B cell (primary cell): ENCODE measurements at places on chromosomes 11 and 22. TPM values are rescaled to one million over a fixed set of nuclear protein-coding genes. Genes with fewer than 3 reads are reported as not detected.

RHOD gene
- 0.42 TPM in 1 of 2 replicates, not detected in the other for total RNA-seq

GRCh38 chr11:10931761-10932670 is 74.2 kb upstream of the ZBED5 start:
- peak overlapping the region; percentile 58 for H3K4me3 ChIP-seq
- no peak overlapping the region for H3K27ac ChIP-seq
- H3K4me1 ChIP-seq = peaks cover 24% of the 10 kb centered on the region
- peaks cover 34% of the 10 kb centered on the region for H3K27me3 ChIP-seq
- H3K36me3 ChIP-seq = no peaks in the 10 kb centered on the region
- no peak for DNase-seq

GRCh38 chr11:69203381-69203780 is 47.6 kb downstream of the SMIM38 start:
- no peak overlapping the region for H3K27ac ChIP-seq
- H3K27me3 ChIP-seq = no peaks in the 10 kb centered on the region
- DNase-seq = no peak
- no peak overlapping the region for H3K4me3 ChIP-seq

DNA sequence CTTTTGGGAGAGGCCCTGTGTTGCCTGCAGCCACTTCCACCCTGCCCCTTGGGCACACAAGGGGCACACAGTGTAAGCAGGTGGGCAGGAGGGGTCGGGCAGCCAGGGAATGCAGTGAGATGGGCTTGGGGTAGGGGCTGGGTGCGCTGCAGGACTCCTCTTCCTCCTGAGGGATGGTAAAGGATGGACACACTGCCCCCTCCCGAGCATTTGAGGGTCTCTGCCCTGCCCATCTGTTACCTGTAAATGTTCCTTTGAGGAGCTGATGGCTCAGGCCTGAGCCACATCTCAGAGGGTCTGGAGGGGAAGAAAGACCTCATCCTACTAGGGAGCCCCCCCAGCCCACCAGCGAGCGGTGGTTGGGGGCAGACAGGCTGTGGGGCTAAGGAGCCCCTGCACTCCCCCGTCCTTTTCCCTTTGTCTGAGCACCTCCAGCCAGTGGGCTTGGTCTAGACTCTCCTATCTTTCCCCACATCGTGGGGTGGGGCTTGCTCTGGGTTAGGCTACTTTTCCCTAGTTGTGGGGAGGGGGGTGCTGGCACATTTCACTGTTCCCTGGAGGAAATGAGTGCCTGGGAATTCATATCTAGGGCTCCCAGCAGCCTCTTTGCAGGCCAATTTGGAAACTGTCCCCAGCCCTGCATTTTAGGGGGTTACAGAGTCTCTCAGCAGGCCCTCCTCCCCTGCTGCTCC is 1.7 kb upstream of the TSSC4 start:
- no peak overlapping the region for H3K4me3 ChIP-seq
- peak; percentile 27 for DNase-seq
- H3K27ac ChIP-seq = peak overlapping the region; percentile 91
- H3K36me3 ChIP-seq = peaks cover 50% of the 10 kb centered on the region
- peaks cover 40% of the 10 kb centered on the region for H3K4me1 ChIP-seq
